Skeletal muscle cell (primary cell): ENCODE measurements at places on chromosomes 3 and 15.

GRCh38 chr3:193946945-193947344 is 189.0 kb upstream of the HES1 start:
- DNase-seq: no peak

DNA sequence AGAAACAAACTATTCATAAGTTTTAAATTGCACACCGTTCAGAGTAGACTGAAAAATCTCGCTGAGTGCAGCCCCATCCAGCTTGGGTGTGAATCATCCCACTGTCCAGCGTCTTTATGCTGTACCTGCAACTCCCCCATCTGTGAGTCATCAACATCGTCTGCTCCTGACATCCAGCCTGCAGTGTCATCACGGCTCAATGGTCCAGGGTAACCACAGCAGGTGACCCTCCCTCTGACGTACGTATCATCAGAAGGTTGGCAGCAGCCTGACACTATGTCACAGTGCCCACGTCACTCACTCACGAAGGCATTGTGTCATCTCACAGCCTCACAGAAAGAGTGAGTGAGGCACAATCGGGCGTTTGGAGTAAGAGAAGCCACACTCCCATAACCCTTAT is 65.2 kb downstream of the TPRA1 start:
- peak; percentile 27 for DNase-seq

GRCh38 chr3:107981471-107982111 is 109.2 kb downstream of the CD47 start:
- no peak for DNase-seq

DNA sequence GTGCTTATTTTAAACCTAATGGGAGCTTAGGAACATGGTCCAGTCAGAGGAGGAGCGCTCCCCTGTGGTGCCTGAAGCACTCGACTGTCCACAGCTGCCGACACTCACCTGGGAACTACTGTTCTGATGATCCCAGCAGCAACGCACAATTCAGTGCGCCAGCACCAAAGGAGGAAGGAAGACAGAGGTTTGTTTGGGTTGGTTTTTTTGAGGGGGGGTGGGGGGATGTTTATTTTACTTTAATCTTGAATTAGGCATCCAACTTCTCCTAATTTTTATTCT is 48.8 kb upstream of the VGLL4 start:
- no peak for DNase-seq

DNA sequence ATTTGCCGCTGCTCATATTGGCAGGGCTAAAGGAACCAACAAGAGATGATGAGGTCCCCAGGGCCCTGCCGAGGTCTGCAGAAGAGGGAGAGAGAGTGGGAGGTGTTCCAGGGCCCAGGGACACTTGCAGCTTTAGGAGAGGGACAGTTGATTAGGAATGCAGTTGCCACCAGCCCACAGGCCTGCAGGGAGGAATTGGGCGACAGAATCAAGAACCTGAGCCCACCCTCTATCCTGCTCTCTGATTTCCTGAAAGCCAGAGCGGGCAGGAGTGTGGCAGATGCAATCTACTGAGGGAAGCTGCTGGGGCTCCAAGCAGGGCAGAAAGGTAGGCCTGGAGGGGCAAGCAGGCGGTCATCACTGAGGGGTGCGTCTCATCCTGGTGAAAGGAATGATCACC is 12.1 kb upstream of the PRR23E start:
- no peak for DNase-seq

DNA sequence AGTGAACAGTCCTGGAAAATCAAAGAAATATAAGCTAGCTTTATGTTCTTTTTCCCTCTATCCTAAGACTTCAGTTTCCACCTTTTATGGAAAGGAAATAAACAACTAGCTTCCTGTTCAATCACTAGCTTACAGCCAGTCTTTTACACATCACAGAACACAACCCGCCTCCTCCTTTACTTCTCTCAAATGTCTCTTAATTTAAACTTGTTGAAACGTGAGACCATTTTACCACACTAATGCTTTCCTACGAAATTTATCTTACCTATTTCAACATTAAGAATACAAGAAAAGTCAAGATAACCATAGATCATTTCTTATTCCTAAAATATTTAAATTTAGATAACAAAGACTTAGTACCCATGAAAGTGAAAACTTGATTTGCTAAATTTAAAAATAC is 6.2 kb downstream of the PRTG start:
- DNase-seq: no peak

DNA sequence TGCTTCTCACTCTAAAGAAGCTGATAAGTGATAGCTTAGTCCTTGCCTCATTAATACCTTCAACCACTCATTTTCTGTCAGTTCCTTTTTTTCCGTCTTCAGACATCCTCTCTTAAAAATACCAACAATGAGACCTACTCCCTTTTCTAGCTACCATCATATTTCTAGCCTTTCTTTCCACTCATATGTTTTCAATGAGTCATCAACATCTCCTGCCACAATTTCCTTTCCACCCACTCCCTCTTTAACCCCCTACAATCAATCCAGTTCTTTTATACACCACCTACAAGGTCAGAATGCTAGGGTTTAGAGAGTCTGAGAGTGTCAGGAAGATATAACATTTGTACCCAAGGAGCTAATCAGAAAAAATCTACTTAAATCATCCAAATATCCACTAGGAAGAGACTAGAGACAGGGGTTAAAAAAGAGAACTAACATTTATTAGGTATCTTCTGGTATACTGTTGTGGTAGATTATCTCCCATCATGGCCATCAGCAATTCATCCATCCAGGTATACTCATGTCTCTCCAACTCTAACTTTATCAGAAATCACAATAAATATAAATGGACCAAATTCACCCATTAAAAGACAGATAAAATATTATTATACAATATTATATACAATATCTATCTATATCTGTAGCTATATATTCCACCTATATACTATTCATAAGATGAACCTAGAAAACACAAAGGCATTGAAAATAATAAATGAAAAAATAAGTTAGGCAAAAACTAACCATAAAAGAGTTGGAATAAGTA is 42.5 kb downstream of the MYLK start:
- DNase-seq: no peak

DNA sequence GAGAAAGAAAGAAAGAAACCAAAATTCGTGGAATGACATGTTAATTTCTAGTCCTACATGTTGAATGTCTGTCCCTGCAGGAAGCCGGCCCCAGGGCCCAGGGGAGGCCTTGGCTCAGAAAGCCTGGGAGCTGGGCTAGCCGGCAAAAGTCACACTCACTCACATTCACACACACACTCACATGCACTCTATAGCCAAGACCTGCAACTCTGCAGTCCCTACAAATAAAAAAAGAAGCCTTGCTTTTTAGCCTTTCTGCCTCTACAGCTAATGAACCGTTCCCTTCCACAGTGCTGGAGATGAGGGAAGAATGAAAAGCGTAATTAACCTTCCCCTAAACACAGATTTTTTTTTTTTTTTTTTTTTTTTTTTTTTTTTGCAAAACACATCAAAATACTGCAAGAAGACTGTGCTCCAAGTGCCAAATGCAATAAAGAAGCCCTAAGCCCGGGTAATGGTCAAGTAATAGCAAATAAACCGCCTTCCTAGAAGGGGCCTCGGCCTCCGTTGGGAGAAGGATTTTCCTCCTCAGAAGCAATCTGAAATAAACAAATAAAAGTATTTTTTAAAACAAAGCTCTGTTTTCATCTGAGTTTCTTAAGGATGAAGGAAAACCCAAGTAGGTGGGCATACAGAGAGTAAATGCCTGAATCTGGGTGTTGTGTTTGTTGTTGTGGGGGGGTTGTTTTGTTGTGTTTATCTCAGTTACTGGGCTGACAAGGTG is 4.3 kb downstream of the MECOM start:
- no peak for DNase-seq

DNA sequence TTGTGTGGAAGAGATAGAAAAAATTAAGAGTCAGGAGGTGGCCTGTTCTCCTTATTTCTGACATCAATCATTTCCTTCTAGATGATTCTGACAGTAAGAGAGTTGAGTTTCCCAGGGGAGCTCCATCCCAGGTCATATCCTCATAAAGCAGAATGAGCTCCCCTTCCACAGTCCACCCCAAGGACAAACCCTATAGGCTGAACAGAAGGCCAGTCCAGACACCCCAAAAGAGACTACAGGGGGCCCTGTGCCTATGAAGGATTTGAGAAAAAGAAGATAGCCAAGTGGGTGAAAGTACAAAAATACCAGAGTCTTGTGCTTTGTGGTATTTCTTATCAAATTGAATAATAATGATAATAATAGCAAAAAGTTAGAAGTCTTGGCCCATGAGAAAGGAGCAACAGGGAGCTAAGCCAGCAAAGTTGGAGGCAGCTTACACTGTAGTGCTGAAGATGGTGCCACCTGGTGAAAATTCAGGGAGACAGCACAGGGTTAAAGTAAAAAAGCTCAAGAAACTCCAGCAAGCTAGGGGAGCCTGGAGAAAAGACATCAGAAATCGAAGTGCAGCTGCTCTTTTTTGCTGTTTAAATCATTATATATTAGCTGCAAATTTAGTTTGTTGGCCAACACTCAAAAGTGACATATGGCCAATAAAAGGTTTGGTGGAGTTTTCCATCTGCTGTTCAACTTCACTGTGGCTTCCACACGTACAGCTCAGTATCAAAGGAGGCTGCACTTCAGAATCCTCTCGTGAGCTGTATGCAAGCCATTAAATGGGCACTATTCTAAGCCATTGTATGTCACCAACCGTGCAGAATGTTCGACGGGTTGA is 35.8 kb upstream of the SLC24A5 start:
- no peak for DNase-seq

GRCh38 chr3:177538048-177538749 is 340.9 kb upstream of the TBL1XR1 start:
- DNase-seq: peak; percentile 74

DNA sequence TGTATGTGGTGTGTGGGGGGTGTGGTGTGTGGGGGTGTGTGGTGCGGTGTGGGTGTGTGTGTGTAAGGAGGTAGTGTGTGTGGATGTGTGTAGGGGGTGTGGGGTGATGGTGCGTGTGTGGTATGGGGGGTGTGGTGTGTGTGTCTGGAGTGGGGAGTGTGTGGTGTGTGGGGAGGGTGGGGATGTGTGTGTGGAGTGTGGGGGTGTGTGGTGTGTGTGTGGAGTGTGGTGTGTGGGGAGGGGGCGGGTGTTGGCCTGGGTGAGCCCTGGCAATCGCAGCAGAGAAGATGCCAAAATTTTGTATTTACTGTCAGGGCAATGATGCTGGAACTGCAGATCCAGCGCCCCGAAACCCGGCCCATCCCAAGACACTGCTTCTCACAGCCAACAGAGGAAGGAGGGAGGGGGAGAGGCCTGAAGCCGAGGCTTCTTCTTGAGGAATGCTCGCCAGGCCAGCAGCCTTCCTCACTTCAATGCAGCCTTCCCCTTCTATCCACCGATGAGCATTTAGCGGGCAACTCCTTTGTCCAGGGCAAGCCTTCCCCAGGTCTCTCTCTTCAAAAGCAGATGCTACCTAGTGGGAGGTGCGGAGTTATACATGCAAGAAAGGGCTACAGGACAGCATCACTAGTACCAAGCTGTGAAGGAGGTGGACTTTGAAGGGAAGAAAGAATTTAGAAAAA is 11.9 kb upstream of the SRP14 start:
- DNase-seq: no peak

DNA sequence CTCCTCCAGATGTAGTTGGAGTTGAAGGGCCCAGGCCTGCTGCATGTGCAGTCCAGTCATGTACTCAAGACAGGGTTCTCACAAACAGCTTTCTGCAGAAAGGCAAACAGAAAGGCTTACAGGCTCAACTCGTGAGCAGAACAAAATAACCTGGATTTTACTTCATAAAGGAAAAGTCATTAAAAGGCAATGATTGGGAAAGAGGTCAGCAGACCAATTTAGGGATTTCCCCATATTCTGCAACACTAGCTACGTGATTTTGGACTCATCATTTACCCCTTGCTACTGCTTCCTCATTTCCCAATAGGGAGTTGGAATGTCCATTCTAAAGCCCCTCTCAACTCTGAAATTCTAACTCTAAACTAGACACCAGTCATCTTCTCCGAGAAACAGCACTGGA is 18.1 kb downstream of the METTL6 start:
- no peak for DNase-seq

DNA sequence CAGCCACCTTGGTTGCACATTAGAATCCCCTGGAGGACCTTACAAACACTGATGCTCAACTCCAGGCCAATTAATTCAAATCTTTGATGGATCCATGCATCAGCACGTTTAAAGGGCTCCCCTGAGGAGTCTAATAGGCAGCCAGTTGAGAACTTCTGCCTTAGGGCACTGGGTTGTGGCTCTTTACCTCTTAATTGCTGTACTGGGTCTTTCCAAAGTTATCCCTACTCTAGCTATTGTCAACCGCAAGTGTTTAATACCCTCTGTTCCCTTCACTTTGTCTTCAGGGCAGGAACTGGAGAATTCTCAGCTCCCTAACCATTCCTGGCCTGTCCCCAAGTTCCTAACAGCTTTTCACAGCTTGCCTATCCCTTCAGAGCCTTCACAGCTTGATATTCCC is 15.0 kb upstream of the FAM174B start:
- no peak for DNase-seq

GRCh38 chr15:95742836-95743235 is 587.7 kb upstream of the NR2F2 start:
- DNase-seq: no peak

GRCh38 chr3:123653221-123653682 is 68.4 kb upstream of the HACD2 start:
- peak; percentile 73 for DNase-seq

DNA sequence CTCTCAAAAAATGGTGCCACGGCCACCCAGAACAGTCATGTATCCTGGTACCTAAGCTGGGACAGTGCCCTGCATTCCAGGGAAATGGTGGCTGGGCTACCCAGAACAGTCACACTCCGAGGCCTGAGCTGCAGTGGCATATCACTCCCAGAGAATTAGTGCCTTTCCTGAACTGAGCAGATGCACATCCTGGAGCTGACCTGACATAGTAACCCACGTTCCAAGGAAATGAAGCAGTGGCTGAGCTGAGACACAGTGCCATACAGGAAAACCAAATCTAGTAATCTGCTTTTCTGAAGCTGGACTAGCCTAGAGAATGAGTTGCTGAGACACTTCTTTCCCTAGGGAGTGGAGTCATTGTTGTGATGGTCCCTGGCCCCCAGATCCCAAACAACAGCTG is 41.8 kb downstream of the SERP1 start:
- no peak for DNase-seq
